Stimulated activated naive B cell treated with anti-CD40 and anti-IgM and Interleukin-4, amounts not matched to agents 10 μg/mL and 1 μg/mL and 100 μg/mL, for 72 hours (primary cell): ENCODE measurements at places on chromosomes 3 and 15.

DNA sequence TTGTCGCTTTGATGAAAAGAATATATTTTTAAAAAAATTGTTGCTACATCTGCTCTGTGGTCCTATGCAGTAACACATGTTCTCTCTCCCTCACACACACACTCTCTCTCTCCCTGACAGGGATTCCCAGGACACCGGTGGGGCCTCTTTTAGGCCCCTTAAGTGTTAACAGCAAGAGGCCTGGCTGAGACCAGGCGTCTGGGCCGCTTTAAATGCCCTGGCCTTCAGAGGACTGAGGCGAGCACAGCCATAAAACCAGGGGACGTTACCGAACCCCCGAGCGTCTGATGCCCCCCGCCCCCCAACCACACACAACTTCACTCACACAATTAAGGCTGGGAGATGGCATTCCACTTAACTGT lies 1.7 kb downstream of the BNC1 start:
- no peak for DNase-seq

DNA sequence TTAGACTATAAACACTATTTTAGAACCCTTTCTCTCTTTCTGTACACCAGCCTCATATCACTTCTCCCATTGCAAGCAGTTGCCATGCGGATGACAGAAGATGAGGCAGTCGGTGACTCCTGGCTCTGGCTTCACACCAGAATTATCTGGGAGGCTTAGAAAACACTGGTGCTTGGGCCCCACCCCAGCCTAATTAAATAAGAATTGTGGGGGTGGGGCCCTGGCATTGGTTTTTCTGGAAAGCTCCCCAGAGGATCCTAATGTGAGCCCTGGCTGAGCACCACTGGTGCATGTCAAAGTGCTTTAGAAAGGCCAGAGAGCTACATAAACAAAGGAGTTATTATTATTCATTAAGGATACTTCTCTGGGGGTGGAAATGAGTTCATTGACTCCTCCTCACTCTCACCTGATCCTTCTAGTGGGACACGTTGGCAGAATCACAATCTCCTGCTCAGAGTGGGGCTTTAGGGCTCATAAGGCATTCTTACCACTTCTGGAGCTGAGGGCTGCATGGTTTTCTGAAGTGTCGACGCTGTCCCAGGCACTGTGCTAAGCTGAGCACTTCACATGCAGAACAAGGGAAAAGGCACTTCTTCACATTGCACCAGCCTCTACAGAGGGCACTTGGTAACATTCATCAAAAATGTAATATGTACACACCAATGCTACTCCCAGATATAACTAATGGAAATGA lies 188.5 kb upstream of the TLE3 start:
- no peak for DNase-seq

GRCh38 chr3:23221136-23221535 lies 18.0 kb downstream of the UBE2E2 start:
- no peak for DNase-seq

GRCh38 chr15:70336425-70337009 lies 238.8 kb upstream of the TLE3 start:
- DNase-seq = no peak

GRCh38 chr3:161273589-161274218 lies 52.6 kb downstream of the NMD3 start:
- DNase-seq = no peak

- no peak for DNase-seq
These were observed 2.1 kb upstream of the GNAT1 start for GRCh38 chr3:50189274-50189673.

GRCh38 chr15:65329984-65330735 lies 25.7 kb downstream of the RNU5B-1 start:
- no peak for DNase-seq

- DNase-seq = no peak
These were observed 34.3 kb downstream of the DNAH1 start for GRCh38 chr3:52350416-52350815.

- no peak for DNase-seq
These were observed 51.2 kb downstream of the IL20RB start for GRCh38 chr3:137008976-137009375.

DNA sequence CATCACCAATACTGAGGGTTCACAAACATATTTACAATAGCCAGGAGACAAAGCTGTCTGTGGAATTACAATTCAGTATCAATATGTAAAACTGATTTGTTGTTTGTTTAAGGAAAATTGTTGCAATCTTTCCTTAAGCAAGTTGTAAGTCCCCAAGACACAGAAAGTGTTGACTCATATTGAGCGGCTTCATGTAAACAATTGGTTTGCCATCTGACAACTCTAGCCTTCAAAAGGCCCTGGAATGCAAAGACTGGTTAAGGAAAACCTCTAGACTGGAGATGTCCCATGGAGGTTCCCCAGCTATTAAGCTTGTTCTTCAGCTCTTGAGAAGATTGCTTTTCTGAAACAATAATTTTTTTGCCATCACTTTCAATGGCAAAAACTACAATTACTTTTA lies 283.7 kb upstream of the PROK2 start:
- DNase-seq = no peak

DNA sequence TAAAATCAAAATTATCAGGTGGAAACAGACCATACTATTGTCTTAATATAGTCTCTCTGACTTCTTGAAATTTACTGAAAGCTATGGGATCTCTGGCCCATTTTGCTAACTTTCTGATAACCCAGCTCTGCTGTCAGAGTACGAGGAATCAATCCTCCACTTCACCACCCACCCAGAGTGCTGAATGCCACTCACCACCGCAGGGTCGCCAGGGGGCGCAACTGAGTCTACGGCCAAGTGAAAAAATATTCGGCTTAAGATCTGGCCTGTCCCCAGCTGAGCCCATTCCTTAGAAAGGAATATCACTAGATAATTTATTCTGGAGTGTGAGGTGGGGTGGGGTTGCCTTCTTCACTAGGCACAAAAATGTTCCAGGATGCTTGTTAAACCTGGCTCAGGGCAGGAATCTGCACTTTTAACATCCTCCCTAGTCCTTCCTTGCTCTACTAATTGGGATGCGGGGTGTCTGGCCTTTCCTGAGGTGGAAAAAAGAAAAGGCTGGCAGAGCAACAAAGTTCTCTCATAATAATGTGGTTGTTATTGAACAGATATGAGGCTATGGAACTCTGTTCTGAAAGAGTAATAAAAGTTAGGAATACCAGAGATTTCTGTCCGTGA lies 520.6 kb downstream of the MFSD1 start:
- DNase-seq = peak; percentile 2

DNA sequence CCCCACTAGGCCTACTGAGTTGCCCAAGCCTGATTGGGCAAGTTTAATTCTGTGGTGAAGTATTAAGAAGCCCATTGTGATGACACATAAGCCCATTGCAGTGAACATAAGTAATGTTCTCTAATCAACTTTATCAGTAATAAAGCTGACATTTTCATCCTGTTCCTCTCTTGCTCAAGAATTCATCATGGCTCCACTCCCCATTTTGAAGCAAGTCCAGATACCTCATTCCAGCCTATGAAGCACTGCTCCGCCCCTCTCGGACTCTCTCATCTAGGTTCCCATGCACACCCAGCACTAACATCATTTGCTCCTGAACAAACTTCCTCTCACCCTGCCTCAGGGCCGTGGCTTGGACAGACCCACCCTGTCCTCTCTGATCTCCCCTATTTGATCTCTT lies 10.5 kb downstream of the SHF start:
- no peak for DNase-seq

DNA sequence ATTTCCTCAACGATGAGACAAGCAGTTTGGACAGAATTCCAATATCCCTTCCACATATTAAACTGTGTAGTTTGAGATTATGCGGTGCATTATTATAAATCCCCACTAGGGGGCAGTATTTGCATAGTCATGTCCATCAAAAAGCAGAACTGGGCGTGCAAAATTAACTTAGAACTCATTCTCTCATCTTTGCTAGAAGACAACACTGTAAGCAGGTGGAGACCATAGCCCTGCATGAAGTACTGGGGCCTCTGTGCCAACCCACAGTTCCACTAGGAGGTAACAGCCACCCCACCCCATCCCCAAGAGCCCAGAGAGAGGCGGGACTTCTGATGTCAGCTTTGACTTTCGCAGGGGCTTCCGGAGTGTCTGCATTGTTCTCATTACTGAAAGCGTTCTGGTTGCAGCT lies 106.6 kb upstream of the TMC3 start:
- peak; percentile 9 for DNase-seq

DNA sequence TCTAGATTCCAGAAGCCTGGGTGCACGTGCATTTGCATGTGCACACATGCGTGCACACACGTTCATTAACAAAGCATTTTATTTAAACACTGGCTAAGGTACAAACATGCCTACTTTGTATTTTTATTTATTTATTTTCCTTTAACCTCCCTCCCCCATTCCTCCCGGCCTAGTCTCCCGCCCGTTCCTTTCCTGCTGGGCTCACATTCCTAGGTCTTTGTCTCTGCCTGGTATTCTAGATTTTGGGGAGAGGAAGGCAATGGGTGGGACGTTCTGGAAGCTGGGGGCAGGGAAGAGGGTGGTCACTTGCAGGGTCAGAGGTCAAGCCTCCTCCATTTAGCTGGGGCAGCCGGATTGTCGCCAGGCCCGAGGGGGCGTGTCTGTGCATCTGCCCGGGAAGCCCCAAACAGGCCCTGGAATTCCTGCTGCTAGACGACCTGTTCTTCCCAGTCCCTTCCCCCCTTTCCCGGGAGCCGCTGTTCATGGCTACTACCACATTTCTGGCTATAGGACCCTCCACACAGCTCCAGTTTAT lies 51.8 kb downstream of the TRIM71 start:
- no peak for DNase-seq

DNA sequence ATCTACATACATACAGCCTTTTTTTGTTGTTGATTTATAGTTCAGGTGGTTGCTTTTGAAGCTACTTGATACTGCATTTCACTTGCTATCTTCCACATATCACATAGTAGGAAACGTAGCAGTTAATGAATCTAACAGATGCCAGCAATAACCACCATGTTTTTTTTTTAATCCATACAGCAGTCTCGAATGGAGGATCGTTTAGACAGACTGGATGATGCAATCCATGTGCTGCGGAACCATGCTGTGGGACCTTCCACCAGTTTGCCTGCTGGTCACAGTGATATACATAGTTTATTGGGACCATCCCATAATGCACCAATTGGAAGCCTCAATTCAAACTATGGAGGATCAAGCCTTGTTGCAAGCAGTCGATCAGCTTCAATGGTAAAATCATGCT lies 123.2 kb upstream of the CGNL1 start:
- no peak for DNase-seq

- no peak for DNase-seq
These were observed 60.2 kb downstream of the NPTN start for GRCh38 chr15:73573037-73573436.

GRCh38 chr3:128312271-128312670 lies 154.4 kb downstream of the DNAJB8 start:
- no peak for DNase-seq

- DNase-seq = no peak
These were observed 216.4 kb upstream of the P2RY1 start for GRCh38 chr3:152618529-152618928.

- DNase-seq = no peak
These were observed 86.2 kb downstream of the MITF start for GRCh38 chr3:69825446-69825845.

DNA sequence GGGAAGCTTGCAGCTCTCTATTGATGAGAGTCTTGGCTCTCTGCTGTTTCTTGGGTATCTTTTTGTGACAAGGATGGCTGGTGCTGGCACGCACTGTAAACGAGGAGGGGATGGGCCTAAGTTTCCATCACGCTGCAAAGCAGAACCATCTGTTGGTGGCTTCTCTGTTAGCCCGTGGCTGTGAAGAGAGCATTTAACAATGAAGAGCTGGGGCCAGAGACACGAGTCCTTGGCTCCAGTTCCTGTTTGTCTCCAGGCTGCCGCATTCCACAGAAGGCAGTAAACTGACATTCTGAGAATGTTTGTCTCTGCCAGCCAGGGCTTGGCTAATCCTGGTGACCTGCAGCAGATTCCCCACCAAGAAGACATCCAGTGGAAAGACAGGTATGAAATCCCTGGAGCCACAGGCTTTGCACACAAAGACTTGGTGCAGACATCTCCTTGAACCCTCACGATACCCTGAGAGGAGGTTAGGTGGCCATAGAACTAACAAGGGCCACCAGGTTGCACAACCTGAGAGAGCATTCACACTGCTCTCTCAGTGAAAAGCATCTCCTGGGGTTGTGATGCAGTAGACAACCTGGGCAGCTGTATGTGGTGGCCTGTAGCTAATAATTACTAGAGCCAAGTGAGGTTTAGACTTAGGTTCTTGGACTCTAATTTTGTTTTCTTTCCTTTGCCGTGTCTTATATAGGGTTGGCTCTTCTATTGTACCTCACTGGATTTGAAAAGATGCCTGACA lies 130.9 kb downstream of the ASB7 start:
- no peak for DNase-seq

- DNase-seq = no peak
These were observed 188.3 kb upstream of the ARL6 start for GRCh38 chr3:97576221-97576620.

DNA sequence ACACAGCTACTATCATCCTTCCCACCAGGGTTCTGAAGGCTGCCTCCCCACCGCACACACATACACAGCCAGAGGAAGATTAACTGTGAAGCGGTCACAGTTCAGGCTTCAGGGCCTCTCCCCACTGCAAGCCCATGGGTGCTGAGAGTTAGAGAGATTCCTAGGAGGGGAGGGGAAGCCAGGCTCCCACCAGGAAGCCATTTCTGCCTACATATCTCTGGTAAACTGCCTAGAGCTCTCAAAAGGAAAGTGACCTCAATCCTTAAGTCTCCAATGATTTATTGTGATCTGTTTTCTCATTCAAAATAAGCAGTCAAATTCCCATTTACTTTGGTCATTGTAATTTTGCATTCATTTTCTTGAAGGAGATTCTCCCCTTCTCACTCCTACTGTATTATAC lies 141.0 kb upstream of the BNIP2 start:
- no peak for DNase-seq

GRCh38 chr3:177994976-177995375 lies 541.3 kb upstream of the KCNMB2 start:
- DNase-seq = no peak

GRCh38 chr3:129593595-129594339 lies 12.7 kb downstream of the PLXND1 start:
- no peak for DNase-seq

- no peak for DNase-seq
These were observed 17.4 kb downstream of the AADACL2 start for GRCh38 chr3:151751161-151751560.

- no peak for DNase-seq
These were observed 39.0 kb downstream of the NSUN3 start for GRCh38 chr3:94101860-94102259.

DNA sequence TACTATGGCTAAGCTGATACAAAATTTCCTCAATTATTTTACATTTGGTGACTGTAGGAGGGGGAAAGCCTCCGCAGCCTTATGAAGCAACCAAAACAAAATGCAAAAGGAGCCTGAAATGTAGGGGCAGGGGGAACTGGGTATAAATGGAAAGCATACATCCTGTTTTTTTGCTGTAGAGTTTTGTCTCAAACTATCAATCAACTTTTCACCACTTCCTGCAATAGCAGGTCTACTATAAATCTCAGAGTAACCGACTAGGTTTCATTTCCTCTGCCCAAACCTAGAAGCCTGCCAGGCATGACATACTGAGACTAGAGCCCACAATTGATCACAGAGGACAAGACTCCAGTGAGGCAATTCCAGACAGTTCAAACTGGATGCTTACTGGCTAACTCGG lies 91.3 kb downstream of the SHQ1 start:
- DNase-seq = peak; percentile 60
